Amniotic stem cell (primary cell): ENCODE measurements at places on chromosomes 1 and 21.

DNA sequence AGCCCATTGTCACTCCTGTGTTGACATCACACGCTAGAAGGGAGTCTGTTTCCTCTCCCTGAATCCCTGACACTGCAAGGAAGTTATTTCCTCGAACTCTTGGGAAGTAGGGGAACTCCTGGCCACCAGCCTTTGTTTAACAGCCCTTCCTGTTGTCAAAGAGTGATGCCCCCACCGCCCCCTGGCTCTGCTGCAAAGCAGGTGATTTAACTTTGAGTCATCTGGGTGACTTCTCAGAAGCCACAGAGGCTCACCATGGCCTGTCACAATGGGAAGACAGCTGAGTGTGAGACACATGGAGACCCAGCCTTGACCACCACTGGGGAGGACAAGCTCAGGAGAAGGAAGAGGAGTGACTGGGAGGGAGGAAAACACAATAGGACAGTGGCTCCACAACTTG, 182.8 kb downstream of the PSMG1 start:
- no peak for DNase-seq

DNA sequence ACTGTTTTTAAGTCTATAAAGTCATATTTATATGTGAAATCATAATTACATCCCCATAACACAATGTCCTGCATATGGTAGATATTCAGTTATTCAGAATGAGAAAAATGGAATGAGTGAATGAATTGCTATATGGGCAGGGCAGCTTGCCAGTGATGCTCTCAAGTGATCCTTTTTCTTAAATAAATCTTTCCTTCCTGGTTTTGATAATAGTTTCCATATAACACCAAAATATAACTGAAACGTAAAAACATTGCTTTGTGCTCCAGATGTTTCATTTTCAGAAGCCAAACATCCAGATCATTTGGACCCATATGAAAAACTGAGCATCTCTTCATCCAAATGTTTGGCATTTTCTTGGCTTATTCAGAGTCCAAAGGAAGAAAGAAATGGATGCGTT, 30.2 kb upstream of the RGS8 start:
- no peak for DNase-seq

DNA sequence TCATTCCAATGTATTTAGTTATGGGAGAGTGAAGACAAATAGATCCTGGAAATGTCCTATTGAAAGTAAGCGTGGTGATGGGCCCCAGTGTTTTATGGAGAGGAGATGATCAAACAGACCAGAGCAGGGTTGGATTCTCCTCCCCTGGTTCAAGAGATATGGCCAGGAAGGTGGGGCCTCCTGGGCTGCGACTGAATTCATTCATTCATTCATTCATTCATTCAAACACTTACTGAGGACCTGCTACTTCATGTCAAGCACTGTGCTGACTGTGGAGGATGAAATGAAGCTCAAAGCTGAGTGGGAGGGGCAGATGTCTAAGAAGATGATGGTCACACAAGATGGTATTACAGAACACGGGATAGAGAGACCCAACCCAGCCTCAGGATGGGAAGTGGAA, 71.5 kb upstream of the TNR start:
- DNase-seq: no peak

DNA sequence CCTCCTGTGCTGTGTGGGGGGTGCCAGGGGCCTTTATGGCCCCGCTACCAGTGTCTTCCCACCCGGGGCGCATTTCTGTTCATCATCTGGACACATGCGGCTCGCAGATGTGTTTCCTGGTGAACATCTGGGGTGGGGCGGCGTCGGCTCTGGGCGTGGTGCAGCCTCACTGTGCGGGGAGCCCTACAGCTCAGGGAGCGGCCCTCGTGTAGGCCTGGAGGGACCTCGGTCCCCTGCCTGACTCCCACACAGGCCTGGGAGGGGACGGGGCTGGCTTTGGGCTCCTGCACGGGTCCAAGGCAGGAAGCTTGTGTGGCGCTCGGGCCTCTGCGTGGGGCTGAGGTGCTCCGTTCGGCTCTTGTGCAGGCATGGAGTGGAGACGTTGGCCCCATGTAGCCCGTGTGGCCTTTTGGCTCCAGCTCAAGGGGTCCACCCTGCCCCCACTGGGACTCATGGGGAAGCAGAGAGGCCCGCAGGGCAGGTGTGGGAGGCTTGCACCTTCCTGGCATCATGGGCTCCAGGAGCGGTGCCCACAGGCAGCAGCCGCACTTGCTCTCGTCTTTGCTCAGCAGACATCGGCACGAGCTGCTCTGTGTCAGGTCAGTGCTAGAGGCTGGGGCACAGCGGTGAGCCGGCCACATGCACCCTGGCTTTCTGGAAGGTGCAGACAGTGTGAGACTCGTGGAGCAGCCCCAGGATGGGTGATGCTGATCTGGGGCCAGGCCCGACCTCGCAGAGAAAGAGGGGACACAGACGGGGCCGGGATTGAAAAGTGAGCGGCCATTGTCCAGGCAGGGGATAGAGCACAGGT, 90.1 kb upstream of the ACTRT2 start:
- DNase-seq: no peak

GRCh38 chr1:158208586-158209116, 28.0 kb downstream of the CD1D start:
- DNase-seq: no peak

DNA sequence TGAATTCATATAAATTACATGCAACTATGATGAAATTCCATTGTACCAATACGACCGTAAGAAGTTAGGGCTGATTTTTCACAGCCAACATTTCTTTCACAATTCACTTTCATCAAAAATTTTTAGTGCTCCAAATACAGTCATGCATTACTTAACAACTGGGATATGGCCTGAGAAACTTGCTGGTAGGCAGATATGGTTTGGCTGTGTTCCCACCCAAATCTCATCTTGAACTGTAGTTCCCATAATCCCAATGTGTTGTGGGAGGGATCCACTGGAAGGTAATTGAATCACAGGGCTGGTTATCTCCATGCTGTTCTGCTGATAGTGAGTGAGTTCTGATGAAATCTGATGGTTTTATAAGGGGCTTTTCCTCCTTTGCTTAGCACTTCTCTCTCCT, 244.4 kb downstream of the AKT3 start:
- DNase-seq: no peak

DNA sequence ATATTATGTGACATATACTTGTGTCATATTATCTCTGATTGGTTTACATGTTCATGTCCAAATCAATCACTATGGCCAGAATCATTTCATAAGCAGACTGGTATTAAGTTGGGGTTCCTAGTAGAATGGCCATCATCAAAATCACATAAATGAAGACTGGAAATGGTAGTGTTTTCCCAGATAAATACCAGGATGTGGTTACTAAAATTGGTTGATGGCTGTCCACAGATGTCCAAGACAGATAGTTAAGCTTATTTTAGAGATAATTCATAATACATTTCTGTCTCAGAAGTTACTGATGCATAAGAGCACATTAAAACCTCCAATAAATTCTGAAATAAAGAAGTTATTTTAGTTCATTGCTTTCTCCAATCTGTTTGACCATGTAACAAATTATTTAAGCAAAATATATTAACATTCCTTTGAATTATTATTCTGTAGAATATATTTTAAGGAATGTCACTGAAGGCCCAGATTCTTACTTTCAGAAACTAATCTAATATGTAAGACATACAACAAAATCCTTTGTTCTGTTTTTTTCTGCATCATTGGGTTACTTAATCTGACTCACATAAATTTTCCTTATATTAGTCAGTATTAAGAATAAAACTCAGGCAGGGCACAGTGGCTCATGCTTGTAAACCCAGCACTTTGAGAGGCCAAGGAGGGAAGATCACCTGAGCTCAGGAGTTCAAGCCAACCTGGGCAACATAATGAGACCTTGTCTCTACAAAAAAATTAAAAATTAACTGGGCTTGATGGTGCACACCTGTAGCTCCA, 483.9 kb downstream of the PTPRC start:
- DNase-seq: no peak

DNA sequence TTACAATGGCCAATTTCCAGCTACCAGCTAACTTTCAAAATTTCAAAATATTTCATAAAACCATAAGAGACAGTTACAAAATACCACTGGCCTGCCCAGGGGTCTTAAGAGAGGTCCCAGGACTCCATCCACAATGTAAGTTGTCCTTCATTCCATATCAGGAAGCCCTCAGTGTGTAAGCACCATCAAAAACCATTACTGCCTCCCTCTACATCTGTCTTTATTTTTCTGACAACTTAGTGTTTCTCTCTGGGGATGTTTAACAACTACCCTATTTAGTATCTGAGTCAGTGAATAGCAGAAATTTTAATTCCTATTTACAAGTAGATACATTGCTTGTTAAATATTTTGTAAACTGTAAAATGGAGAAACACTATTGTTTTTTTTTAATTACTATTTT, 339.3 kb upstream of the ADAMTS5 start:
- no peak for DNase-seq

GRCh38 chr1:11784993-11785769, 20.6 kb downstream of the MTHFR start:
- DNase-seq: no peak

DNA sequence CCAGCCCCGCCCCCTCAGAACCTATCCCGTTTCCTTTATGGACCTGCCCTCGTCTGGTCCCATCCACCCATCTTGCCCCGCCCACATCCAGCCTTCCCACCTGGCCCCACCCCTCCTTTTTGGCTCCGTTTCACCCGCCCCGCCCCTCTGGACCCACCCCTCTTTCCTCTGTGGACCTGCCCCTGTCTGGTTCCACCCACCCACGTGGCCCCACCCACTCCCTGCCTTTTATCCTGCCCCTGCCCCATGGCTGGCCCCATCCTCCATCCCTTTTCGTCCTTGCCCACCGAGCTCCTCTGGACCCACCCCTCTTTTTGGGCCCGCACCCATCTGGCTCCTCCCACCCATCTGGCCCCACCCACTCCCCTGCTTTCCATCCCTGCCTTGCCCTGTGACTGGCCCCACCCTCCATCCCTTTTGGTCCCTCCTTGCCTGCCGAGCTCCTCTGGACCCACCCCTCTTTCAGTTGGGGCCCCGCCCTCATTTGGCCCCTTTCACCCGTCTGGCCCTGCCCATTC, 177.3 kb downstream of the CAMTA1 start:
- DNase-seq: no peak

GRCh38 chr1:172246521-172247390, 173.7 kb upstream of the C1orf105 start:
- DNase-seq: no peak
